ENCODE measurements at places on chromosomes 6 and 20.

GRCh38 chr6:39965751-39966150 lies 31.5 kb upstream of the MOCS1 start:
- DNase-seq = no peak

DNA sequence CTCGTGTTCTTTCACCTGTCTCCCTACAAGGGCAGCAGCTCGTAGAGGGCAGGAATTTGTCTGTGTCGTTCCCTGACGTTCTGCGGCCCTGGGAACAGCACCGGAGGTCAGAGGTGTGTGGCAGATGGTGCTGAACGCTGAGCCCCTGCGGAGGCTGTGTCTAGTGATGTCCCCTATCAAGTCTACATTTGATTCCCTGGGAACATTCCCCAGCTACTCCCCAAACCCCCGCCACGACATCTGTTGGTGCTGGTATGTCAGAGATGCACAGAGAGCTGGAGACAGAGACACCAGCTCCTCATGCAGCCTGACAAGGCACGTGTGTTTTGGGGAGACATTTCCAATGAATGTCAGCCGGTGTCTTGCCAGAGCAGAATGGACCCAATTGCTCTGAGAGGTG lies 7.7 kb downstream of the PMEPA1 start:
- DNase-seq = no peak

DNA sequence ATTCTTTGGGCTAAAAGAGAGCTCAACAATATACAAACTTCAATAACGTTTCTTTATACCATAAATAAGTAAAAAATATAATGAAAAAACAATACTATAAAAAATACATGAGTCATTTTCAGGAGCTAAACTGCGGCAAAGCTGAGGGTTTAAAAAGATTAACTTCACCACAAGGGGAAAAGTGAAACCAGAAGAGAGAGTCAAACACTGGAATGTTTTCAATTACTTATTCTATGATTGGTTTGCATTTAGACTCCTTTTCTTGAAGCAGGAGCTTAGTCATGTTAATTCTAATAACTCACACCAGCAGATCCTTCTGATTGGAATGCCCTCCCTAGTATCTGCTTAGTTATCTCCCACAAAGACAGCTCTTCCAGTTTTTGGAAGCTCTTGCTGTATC lies 627.3 kb downstream of the UTRN start:
- no peak for DNase-seq

DNA sequence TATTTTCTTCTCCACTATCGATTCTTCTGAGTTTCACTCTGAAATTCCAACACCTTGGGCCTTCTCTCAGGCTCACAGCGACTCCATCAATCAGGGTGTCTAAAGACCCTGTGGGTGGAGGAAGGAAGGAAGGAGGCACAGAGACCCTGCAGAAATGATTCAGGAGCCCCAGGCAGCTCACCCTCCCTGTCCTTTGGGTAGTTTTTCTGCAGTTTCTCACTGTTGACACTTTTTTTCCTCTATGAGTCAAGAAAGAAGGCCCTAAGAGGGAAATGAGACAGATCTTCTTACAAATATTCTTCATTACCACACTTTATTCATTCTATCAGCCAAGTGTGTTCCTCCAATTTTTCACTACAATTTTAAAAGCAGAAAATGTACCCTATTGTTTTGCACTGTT lies 34.2 kb upstream of the TBXT start:
- no peak for DNase-seq

- peak; percentile 100 for DNase-seq
These were observed 125.6 kb downstream of the MAFB start for GRCh38 chr20:40563296-40563950.

DNA sequence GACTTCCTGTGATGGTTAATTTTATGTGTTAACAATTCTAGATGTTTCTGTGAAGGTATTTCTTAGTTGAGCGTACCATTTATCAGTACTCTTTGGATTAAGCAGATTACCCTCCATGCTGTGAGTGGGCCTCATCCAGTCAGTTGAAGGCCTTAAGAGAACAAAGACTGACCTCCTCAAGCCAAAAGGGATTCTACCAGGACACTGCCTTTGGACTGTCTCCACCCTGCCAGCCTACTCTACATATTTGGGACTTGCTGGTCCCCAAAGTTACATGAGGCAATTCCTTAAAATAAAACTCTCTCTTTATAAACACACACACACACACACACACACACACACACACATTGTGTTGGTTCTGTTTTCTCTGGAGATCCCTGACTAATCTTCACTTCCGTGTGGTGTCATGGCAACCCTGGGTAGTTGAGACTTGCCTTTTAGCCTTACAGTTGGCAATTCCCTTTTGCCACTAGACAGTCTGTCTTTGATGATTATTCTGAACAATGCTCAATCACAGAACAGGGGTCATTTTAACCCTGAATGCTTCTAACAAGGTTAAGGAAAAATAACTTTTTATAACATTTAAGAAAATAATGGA lies 32.2 kb downstream of the MRAP2 start:
- DNase-seq = no peak

- no peak for DNase-seq
These were observed 9.1 kb downstream of the EBF4 start for GRCh38 chr20:2701671-2702081.

GRCh38 chr20:48292806-48293205 lies 507.5 kb upstream of the SULF2 start:
- no peak for DNase-seq

- DNase-seq = peak; percentile 68
These were observed 6.7 kb upstream of the VNN2 start for GRCh38 chr6:132764370-132764769.

- DNase-seq = no peak
These were observed 19.5 kb upstream of the GMNN start for GRCh38 chr6:24755279-24755678.

- no peak for DNase-seq
These were observed 57.8 kb downstream of the CARMIL1 start for GRCh38 chr6:25336996-25337395.

GRCh38 chr6:41428336-41428995 lies 93.1 kb downstream of the NCR2 start:
- DNase-seq = no peak

GRCh38 chr20:23939063-23939462 lies 49.5 kb downstream of the GGTLC1 start:
- no peak for DNase-seq

DNA sequence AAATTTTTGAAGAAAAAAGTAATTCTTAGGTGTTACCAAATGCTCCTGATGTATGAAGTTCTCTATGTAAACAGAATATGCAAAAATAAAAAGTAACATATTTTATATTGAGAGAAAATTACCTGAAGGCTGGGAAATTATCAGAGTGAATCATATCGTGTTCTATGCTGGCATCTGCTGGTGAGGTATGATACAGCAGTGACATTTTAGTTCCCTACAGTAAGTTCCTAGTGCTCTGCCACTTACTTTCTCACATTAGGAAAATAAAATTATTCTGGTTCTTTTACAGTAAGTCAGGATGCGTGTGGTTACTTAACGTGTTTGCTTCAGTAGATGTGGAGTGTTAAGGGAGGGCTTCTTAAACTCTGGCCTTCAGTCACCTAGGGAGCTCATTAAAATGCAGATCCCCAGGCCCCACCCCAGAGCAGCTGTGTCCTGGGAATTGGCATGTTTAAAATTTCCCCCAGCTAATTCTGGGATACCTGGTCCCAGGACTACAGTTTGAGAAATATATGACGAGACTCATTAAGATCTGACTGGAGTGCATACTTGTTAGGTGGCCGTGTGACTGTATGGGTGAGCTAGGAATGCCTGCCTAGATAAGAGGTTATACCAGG lies 3.2 kb downstream of the ACTR5 start:
- no peak for DNase-seq

- DNase-seq = no peak
These were observed 221.6 kb upstream of the HS3ST5 start for GRCh38 chr6:114564302-114564933.

All from RWPE2 (cell line).